Activated naive CD8-positive, alpha-beta T cell treated with anti-CD3 and anti-CD28 coated beads, Interleukin-2, amount 50 U/mL, for 24 hours (primary cell): ENCODE measurements at places on chromosomes 2 and 18.
A peak's percentile ranks its signal among the peaks of the same experiment; 100 is the strongest.

- DNase-seq, result no peak
Measured at GRCh38 chr2:64889803-64890202, 99.4 kb upstream of the SLC1A4 start.

- no peak for DNase-seq
Measured at GRCh38 chr2:160934991-160935390, 225.2 kb upstream of the TANK start.

DNA sequence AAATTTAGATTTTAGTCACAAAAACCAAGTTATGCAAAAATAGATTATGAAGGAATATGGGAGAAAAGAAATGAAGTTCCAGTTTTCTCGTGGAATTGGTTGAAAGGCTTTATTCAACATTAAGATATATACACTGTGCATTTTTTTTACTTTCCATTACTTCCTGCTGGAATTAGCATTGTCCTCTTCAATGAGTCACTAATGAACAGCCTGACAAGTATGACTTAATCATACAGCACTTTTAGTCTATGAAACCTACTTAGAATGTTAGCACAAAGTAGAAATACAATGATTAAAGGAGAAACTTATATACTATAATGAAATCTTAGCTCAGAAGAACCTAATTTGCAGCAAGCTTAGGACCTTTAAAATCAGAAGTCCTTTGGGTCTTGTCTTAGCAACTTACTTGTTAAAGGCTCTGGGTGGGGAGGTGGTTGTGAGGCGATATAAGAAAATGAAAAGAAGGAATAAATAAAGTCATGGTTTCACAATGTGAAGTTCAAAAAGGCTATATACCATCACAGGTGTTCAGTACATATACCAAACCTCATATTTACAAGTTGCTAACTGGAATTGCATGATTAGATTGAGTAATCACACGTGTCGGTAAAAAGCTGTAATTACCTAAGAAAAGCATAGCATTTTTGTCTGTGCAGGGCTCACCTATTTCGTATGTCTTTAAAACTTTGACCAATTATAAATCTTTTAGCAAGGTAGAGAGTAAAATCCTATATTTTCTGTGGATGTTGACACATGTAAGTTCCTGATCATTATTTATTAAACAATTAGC, 236.8 kb downstream of the CAMKMT start:
- DNase-seq, result no peak

- no peak for DNase-seq
Measured at GRCh38 chr2:169131587-169132512, 62.5 kb downstream of the DHRS9 start.

DNA sequence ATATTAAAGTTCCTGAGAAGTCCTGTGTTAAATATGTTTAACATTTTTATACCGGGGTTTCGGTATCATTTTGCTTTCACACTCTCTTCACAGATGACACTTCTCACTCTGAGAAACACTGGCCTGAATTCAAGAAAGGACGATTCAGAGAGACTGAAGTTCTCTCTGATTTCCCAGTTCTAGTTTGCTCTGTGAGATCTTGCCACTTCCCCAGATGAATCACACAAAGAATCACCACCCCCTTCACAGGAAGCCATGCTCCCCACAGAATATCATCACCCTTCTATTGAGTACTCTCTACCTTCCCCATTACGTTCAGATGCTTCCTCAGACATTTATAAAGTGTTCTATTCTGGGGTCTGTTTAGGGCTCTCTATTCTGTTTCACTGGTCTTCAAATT, 16.1 kb upstream of the CD207 start:
- DNase-seq, result peak; percentile 14

DNA sequence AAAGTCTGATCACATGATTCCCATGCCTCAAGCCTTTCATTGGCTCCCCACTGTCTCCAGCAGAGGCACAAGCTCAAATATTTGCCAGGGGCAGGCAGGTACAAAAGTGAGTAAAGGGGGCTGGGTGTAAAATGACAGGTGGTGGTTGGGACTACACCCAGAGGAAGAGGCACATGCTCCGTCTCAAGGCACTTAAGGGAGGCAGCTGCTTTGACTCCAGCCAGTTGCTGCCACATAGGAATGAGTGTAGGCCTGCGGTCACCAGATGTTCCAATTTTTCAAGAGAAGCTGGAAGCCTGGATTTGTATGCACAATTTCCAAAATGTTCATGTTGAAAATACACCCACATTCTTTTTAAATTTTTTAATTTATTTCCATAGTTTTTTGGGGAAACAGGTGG, 164.4 kb downstream of the UPP2 start:
- DNase-seq, result no peak

GRCh38 chr2:24403168-24403831, 43.0 kb upstream of the ITSN2 start:
- no peak for DNase-seq

DNA sequence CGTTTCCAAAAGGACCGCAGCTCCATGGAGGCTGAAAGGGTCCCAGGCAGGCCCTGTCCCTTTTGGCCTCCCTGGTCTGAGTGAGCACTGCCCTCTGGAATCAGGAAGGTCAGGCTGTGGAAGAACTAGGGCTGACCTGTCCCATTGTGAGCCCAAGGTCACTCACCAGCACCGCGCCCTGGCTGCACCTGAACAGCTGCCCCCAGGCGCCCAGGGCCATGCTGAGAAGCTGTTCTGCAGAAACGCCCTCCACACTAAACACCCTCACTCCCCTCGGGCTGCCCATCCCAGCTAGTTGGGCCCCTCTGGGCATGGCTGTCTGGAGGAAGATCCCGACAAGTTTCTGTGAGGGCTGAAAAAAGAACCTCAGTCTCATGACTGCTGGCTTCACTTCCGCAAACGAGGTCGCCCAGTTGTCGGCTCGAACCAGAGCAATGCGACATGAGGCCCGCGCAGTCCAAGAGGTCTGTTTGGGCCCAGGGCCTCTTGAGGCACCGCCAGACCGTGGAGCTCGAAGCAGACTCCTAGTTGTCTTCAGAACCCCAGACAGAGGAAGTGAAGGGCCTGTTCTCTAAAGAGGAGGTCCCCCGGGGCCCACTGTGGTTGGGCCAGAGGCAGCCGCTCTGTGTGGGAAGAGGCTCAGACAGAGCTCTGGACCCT, 64.4 kb downstream of the INPP5D start:
- no peak for DNase-seq

DNA sequence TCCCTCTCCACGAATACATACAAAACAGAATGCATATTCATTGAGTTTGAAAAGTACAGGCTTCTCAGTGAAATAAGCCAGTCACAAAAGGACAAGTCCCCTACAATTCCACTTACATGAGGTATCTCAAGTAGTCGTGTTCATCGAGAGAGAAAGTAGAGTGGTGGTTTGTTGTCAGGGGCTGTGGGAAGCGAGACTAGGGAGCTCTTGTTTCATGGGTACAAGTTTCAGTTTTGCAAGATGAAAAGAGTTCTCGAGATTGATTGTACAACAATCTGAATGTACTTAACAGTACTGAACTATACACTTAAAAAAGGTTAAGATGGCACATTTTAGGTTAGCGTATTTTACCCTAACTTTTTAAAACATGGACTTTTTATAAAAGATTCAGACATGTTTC, 71.5 kb upstream of the TTC39C start:
- DNase-seq, result no peak

- DNase-seq, result no peak
Measured at GRCh38 chr18:10566390-10566789, 40.6 kb downstream of the NAPG start.

GRCh38 chr2:132747046-132747445, 77.0 kb upstream of the LYPD1 start:
- no peak for DNase-seq

GRCh38 chr2:55590810-55591440, 26.5 kb downstream of the PPP4R3B start:
- no peak for DNase-seq

GRCh38 chr18:61031626-61032025, 301.6 kb upstream of the CDH20 start:
- DNase-seq, result no peak

DNA sequence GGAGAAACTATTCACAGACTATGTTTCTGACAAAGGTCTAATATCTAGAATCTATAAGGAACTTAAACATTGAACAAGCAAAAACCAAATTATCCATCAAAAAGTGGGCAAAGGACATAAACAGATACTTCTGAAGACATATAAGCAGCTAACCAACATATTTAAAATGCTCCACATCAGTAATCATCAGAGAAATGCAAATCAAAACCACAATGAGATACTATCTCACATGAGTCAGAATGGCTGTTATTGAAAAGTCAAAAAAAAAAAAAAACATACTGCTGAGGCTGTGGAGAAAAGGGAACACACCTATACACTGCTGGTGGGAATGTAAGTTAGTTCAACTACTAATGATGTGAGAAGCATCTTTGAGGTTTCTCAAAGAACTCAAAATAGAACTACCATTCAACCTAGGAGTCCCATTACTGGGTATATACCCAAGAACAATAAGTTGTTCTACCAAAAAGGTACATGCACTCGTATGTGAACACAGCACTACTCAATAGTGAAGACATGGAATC, 220.4 kb upstream of the TFPI start:
- DNase-seq, result no peak

- DNase-seq, result no peak
Measured at GRCh38 chr2:177730792-177731191, 338.2 kb downstream of the AGPS start.

GRCh38 chr2:200305797-200306195, 697 bp upstream of the SPATS2L start:
- peak; percentile 5 for DNase-seq

GRCh38 chr2:20544153-20544747, 97.4 kb downstream of the RHOB start:
- no peak for DNase-seq

GRCh38 chr2:105126336-105126735, 88.5 kb downstream of the MRPS9 start:
- DNase-seq, result no peak

DNA sequence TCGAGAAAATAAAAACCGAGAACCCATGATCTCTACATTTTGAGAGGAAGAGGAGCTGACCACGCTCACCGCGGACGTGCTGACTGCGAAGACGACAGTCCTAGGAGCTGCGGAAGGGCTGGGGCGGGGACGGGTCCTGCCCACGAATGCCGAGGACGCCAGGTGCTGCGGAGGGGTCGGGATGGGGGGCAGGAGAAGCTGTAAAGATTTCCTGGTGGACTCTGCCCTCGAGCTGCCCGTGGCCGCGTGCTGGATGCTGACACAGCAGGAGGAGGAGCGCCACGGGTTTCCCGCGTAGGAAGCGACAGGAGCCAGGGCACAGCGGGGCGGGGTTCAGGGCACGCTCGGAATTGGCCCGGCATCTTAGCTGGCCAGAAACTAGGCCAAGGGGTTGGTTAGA, 22.2 kb downstream of the ZSCAN30 start:
- DNase-seq, result no peak

DNA sequence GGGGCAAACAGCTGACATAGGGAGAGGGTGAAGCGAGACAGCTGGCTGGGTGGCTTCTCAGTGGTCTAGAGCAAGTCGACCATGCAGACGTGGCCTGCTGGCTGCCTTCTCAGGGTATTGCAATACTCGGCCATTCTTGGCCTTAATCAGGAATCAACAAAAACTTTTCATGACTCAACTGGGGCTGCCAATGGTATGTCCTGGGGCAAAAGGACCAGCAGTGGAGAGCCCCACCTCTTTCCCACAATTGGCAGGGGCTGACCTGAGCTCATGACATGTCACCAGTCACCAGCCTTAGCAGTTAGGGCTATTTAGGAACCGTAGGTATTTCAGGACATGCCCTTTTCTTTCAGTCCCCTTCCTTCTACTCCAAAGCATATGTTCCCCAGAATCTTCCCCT, 19.1 kb downstream of the PLA2R1 start:
- DNase-seq, result no peak

DNA sequence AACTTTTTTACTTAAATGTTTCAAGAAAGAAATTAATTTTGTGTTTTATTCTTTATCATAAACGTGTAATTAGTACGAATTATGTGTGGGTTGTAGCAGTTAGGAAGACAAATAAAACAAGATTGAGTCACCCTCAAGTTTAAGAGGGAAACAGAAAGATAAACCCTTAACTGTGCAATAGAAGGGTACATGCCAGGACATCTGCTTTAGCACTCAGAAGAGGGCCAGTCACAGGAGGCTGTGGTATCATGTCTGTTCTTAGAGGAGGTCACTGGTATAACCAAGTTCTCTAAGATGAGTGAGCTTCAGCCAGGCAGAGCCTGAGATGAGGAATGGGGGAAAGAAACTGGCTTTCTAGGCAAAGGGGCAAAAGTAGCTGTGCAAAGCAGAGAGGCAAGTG, 42.4 kb upstream of the GRHL1 start:
- DNase-seq, result no peak

GRCh38 chr2:23239374-23239773, 145.6 kb upstream of the KLHL29 start:
- DNase-seq, result no peak

- DNase-seq, result no peak
Measured at GRCh38 chr2:206260188-206261012, 14.1 kb upstream of the ZDBF2 start.

DNA sequence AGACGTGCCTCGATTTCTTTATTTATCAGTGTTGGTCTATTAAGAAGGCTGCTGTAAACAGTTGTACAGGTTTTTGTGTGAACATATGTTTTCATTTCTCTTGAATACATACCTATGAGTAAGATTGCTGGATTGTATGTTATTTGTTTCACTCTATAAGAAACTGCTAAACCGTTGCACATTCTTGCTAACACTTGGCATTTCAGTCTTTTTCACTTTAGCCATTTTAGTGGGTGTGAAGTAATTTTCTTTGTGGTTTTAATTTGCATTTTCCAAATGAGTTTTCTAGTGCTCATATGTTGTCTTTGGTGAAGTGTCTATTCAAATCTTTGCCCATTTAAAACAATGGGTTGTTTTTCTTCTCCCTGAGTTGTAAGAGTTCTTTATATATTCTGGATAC, 221.5 kb upstream of the SMAD7 start:
- DNase-seq, result no peak

- no peak for DNase-seq
Measured at GRCh38 chr18:24219561-24220317, 80.9 kb downstream of the CABYR start.

- no peak for DNase-seq
Measured at GRCh38 chr2:240234503-240234951, 94.1 kb upstream of the OTOS start.

GRCh38 chr2:288758-289361, 969 bp upstream of the ALKAL2 start:
- DNase-seq, result no peak

GRCh38 chr18:31497836-31498573, at the start of gene DSG2:
TSS of gene DSG2 (plus strand) at chr18:31498177. CDS start at chr18:31498252, 75 bp downstream.
- peak; percentile 23 for DNase-seq

GRCh38 chr18:38576349-38576748, 1010.8 kb upstream of the CELF4 start:
- DNase-seq, result no peak

GRCh38 chr2:177093371-177093770, 119.2 kb upstream of the HNRNPA3 start:
- DNase-seq, result no peak

- no peak for DNase-seq
Measured at GRCh38 chr18:70720607-70721006, 431.8 kb downstream of the SOCS6 start.

DNA sequence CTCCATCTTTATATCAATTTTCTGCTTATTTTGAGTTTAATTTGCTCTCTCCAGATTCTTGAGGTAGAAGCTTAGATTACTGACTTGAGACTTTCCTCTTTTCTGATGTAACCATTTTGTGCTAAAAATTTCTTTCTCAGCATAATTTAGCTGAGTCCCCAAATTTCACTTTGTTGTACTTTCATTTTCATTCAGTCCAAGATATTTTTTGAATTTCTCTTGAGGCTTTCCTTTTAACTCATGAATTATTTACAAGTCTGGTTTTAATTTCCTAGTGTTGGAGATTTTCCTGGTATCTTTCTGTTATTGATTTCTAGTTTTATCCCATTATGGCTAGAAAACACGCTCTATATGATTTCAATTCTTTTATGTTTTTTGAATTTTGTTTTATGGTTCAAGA, 144.7 kb upstream of the PGAP1 start:
- DNase-seq, result no peak

GRCh38 chr2:187404431-187405110, 43.5 kb downstream of the CALCRL start:
- DNase-seq, result no peak
